ENCODE measurements at places on chromosomes 13 and 19.

- DNase-seq: no peak
Observed at GRCh38 chr13:28819735-28820098, 422 bp upstream of the MTUS2 start.

DNA sequence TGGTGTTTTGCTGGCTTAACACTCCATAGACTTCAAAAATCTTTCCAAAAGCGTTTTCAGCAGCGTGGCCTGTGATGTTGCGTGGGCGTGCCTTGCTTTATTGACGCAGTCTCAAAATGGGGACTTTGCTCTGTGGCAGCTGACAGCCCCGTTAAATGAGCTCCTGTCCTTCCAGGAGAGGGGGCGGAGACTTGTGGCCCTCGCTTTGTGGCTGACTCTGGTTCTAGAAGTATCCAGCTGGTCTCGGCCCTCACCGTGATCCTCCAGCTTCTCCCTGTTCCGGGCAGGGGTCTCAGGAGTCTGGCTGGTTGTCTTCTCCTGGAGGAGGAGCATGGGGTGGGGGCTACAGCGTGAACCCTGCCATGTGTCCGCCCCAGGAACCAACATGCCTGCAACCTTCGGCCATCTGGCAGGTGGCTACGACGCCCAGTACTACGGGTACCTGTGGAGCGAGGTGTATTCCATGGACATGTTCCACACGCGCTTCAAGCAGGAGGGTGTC lies 8.4 kb upstream of the ZNF554 start:
- no peak for DNase-seq

DNA sequence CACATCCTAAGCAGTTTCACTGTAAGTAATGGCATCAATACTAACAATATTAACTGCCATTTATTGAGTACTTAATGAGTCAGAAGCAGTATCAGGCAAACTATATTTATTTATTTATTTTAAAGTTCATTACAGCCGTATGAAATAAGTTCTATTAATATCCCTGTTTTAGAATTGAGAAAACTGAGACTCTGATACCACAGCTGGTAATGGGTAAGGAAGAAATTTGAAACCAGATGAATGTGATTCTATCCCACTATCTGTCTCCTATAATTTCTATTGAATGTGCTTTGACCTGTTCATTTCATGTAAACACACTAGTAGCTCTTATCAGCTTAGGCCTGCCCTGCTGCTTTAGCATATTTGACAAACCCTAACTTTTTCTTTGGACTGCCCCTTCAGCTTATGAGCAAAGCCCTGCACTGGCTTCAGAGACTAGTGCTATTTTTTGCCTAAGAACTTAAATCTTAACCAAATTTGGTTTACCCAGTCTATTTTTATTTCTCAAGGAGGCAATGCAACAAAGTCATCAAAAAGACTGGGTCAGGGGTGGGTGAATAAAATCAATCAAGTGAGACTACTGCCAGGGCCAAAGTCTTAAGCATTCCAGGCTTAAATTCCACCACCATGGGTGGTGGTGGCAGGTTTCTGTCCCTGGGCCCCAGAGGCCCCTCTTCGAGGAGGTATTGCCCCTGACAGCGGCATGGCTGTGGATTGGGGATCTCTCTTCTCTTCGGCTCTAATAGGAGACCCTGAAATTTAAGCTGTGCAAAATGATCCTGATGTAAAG lies 143.4 kb downstream of the DLEU7 start:
- DNase-seq: no peak

- DNase-seq: no peak
Observed at GRCh38 chr13:104408733-104409132, 1342.5 kb upstream of the SLC10A2 start.

DNA sequence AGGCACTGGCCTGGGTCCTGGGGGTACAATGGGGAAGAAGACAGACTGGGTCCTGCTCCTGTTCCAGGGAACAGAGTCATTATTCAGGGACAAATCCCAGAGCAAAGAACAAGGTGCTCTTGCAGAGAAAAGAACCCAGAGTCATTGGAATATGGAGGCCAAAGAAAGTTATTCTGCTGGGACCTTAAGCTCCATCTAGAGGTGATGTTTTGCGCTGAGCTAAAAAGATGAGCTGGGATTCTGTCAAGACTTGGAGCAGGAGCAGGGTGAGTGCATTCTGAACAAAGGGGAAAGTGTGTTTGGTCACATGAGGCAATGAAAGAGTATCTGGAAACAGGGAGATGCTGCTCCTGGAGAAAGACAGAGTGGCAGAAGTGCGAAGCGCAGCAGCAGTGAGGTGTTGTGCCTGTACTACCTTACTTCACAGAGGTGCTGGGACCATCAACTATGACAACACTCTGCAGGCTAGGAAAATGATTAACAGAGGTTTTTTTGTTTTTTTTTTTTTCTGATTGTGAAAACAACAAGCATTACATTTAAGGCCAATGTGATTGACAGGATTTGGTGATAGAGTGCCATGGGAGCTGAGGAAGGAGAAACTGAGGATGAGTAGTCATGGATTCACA lies 95.3 kb upstream of the TNFSF11 start:
- DNase-seq: no peak

DNA sequence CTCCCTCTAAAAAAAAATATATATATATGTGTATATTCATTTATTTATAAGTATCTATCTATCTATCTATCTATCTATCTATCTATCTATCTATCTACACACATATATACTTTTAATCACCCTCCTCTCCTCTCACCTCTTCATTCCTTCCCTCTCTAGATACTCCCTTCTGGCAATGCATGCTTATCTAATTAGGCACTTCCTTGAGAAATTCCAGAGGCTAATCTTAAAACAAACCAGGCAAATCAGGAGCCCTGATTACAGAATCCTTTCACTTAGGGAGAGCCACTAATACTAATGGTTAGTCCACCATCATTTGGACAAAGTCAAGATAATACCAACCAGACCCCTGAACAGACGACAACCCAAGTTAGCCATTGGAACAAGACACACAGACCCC lies 17.6 kb downstream of the CD70 start:
- no peak for DNase-seq

- DNase-seq: no peak
Observed at GRCh38 chr13:66536746-66537145, 693.4 kb downstream of the PCDH9 start.

GRCh38 chr19:7177926-7178325 lies 108.4 kb downstream of the ZNF557 start:
- DNase-seq: no peak

- no peak for DNase-seq
Observed at GRCh38 chr19:33814181-33815165, 17.8 kb downstream of the KCTD15 start.

All from NCI-H446 treated with DMSO at 0.1 percent for 48 hours (cell line).